ENCODE measurements at places on chromosomes 3 and 15.
A peak's percentile ranks its signal among the peaks of the same experiment; 100 is the strongest.

DNA sequence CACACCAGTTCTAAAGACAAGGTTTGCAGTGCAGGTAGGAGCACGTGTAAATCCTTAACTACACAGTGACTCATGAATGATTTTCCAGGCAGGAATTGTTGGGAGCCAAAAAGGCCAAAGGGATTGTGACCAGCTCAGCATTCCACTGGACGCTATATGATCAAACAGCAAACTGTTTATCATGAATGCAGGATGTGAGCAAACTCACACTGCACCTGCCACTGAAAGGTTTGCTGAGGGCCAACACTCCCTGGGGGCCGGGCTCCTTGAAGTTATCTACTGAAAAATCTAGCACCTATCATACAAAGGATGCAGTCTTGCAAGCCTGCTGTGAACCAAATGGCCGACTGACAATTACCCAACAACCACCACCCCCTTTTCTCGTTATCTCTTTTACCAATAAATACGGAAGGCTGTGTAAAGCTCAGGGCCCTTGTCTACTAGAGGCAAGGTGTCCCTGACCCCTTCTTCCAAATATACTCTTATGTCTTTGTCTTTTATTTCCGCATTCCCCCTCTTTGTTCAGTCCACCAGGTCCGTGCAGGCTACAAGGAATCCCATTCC, 11.5 kb upstream of the DNASE1L3 start:
- DNase-seq = no peak

GRCh38 chr3:101203411-101203810, 117.0 kb downstream of the IMPG2 start:
- no peak for DNase-seq

- DNase-seq = no peak
These were observed 11.3 kb upstream of the KAT2B start for GRCh38 chr3:20028905-20029331.

GRCh38 chr15:73936588-73937290, 10.5 kb downstream of the LOXL1 start:
- no peak for DNase-seq

DNA sequence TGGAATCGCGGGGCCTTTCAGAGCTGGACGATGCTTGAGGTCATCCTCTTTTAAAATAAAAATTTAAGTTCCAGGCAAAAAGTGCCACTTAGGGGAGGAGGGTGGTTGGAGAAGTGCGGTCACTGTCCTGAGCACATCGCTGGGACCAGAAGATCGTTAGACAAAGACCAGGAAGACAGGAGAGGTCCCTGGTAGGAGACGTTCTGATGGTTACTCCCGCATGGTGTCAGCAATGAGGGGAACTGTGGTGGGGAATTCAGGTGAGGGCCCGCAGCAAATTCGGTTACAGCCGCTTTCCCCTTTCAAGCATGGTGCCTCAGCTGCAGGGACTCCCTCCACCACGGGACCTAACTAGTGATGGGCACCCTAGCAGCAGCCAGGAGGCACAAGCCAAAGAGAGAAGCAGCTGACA, 1.0 kb upstream of the ISY1 start:
- no peak for DNase-seq

DNA sequence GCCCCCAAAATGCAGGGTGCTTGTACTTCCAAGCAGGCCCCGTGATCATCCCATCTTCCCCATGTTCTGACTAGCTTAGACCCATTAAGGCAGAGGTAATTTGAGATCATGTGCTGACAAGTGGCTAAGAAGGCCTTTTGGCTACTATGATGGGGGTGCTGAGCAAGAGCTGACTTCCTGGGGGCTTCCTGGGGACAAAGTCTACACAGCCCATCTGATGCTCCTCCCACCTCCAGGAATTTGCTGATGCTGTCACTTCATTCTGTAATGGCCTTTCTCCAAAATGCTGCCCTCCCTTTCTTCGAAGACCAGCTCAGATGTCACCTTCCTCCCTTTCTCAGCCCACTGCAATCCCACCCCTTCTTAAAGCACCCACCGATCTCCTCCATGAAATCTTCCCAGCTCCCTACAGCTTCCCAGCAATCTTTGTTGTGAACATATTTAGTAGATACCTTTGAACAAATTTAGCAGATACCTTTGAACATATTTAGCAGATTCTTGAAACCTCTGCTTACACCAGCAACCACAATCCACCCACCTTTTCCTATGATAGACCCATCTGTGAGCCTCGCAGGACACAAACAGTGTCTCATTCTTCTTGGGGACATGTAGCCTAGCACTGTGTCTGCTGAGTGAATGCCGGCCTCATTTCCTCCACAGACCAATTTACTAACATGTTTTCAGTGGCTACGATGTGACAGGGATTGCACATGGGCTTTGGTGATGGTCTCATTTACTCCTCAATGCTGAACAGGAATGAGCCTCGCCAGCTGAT, 223.3 kb downstream of the EPHB1 start:
- DNase-seq = no peak

GRCh38 chr3:87333393-87333892, 57.1 kb upstream of the POU1F1 start:
- DNase-seq = no peak

- DNase-seq = no peak
These were observed 324.1 kb upstream of the ICE2 start for GRCh38 chr15:60803059-60803458.

DNA sequence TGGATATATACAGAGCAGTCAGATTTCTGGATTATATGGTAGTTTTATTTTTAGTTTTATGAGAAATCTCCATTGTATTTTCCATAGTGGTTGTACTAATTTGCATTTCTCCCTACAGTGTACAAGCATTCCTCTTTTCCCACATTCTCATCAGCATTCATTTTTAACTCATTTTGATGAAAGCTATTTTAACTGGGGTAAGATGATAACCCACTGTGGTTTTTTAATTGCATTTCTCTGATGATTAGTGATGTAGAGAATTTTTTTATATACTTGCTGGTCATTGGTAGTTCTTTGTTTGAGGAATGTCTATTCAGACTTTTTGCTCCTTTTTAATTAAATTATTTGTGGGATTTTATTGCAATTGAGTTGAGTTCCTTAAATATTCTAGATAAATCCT, 903.6 kb downstream of the DIPK2A start:
- DNase-seq = no peak

DNA sequence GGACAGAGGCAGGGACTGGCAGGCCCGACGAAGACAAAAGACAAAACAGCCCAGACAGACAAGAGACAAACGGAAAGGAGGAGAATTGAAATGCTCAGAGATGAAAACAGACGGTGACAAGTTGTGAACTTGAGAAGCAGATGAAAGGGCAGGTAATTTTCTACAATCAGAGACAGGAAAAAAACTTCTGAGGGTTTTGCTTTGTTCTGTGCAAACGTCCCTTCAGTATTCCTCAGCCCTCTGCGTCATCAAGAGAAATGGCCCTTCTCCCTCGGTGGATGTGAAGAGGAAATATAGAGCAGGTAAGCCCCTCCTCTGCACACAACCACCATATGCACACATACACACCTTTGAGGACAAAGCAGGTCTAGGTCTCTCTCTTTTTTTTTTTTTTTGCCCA, 206.6 kb downstream of the UACA start:
- no peak for DNase-seq

GRCh38 chr3:32963871-32964270, 12.4 kb downstream of the CCR4 start:
- peak; percentile 45 for DNase-seq

GRCh38 chr3:73939985-73940384, 315.2 kb upstream of the PDZRN3 start:
- DNase-seq = no peak

DNA sequence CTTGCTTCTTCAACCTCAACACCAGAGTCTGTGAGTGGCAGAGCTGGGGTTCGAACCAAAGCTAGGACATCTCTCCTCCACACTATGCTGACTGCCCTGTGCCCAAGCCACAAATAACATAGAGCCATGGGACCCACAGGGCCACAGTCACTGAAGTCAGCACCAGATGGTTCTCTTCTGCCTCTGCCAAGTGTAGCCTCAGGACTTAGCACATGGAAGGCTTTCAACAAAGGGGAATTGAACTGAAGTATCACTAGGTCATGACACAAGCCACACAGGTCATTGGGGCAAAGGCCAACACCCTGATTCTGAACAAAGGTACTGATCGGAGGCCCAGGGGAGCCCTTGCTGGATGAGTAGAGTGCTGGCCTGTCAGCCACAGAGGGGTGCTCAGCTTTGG, 83.6 kb downstream of the BDH1 start:
- DNase-seq = no peak

DNA sequence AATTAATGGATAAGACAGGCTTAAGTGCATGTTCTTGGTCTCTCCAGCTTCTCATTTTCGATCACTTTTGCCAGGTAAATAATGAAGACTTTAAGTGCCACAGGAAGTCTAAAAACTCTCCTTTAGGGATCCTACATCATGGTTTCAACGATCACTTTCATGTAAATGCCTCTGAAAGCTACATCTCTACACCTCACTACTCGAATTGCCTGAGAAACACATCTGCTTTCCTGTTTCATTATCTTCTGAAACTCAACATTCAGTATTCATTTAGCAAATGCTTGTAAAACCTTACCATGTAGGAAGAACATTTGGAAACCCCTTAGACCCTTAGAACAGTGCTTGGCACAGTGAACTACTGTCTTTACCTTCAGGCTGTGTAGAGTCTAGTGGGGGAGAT, 16.2 kb downstream of the THAP10 start:
- DNase-seq = no peak

DNA sequence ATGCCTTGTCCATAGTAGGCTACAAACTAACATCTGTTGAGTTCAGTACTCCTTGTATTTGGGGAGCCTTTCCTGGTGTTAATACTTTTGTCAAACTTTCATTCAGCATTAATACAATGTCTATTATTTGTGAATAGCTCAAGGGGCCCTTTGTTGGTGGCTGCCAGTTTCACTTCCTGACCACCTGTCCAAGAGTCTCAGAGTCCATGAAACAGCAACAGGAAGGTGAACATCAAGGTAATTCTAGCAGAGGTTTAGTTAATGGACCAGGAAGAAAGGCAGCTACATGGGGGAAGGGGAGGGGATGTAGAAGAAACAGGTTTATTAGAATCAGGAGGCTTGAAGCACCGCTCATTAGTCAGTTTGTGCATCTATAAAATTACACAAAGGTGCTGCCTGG, 386.9 kb downstream of the PDCD6IP start:
- no peak for DNase-seq

GRCh38 chr15:49075881-49076280, 29.6 kb upstream of the SECISBP2L start:
- no peak for DNase-seq

DNA sequence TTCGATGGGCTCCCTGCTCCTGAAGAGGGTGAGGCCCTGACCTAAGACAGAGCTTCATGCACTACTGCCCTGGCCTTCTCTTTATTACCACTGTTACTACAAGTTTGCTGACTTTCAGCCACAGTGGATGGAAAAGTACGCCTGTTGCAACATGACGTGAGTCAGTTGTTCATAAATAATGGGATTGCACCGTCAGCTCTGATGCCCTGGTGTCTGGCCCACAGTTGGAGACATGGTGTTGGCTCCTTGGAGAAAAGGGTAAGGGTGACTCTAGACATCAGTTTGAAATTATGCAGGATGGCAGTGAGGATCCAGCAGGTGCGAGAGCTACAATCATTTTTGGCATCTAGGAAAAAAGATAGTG, 5.5 kb downstream of the PAQR5 start:
- no peak for DNase-seq

GRCh38 chr3:190097025-190097424, 23.7 kb downstream of the P3H2 start:
- no peak for DNase-seq

- no peak for DNase-seq
These were observed 38.0 kb upstream of the VILL start for GRCh38 chr3:37952564-37952963.

GRCh38 chr3:85567071-85567676, 608.4 kb downstream of the CADM2 start:
- no peak for DNase-seq

GRCh38 chr3:25589783-25590258, 74.9 kb downstream of the TOP2B start:
- DNase-seq = no peak

GRCh38 chr3:167160781-167161180, 219.3 kb downstream of the ZBBX start:
- DNase-seq = no peak

DNA sequence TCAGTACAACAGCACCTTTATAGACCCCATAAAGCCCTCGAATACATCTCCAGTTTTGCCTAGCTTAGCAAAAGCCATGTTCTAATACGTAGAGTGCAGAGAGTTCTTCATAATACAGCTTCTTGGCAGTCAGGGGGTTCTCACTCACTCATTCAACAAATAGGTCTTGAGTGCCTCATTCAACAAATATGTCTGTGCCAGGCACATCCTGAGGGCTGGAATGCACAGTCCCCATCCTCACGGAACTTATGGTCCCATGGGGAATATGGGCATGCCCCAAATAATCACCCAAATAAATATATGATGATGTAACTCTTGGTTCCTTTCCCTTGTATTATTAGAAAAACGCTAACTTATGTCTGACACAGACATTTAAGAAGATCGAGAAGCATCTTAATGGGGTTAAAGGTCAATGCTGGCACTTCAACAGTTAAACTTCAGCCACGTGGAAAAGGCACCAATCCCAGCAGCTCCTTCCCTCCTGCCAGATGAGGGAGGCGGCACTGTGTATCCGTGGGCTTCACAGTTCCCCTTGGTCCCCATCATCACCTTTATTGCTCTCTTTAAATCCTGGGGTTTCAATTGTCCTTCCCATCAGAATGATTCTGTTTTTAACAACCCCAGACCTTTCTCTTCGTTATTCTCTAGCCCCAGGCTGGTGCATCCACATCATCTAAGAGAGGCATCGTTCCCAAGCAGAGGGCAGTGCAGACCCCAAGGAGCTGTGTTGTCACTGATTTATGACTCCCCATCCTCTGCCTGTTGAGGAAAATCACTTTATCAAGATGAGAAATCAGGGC, 18.9 kb upstream of the SEMA5B start:
- DNase-seq = no peak

DNA sequence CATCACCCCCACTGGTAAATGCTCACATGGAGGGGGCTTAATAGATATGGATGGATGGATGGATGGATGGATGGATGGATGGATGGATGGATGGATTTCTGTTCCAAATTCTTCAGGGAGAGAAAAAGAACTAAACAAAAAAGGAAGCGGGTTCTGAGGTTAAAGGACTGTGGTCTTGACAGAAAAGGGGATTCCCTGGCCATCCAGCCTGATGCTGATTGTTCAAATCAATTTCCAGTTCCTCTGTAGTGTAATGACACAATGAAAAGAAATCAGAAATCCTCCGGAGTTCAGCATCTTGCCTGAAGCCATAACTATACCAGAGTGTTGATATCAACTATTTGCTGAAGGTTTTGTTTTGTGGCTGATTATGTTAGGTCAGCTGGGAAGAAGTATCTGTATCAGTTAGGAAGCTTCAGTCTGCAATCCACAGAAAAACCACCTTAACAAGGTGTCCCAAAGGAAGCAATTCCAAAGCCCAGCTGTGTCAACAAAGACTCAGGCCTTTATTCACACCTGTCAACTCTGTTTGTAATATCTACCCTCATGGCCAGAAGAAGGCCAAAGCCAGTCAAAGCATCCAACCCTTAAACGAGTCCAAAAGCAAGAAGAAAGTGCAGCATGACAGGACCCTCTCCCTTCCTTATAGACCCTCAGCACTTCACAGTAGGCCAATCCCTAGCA, 24.5 kb upstream of the RASA2 start:
- DNase-seq = no peak
